HT1080 (cell line): ENCODE measurements at places on chromosomes 3 and 15.

- DNase-seq = no peak
Observed at GRCh38 chr3:74129056-74129455, 485.4 kb downstream of the CNTN3 start.

DNA sequence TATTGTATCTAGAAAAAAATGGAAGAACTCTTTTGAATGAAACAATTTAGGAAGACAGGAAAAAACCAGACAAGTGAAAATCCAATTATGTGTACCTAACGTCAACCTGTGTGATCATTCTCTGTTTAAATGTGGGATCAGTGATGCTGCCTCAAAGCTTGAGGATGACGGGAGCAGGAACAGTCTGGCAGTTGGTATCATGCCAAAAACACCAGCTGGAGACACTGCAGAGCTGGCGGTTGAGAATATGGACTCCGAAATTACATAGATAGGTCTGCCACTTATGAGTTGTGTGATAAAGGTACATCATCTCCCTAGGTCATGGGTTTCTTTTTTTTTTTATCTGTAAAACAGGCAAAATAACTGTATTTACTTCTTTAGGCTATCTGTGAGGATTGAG, 480.5 kb downstream of the CNTN4 start:
- no peak for DNase-seq

- no peak for DNase-seq
Observed at GRCh38 chr15:64530472-64530871, 70.1 kb downstream of the ZNF609 start.

- no peak for DNase-seq
Observed at GRCh38 chr3:58766587-58767282, 100.2 kb upstream of the FAM3D start.

DNA sequence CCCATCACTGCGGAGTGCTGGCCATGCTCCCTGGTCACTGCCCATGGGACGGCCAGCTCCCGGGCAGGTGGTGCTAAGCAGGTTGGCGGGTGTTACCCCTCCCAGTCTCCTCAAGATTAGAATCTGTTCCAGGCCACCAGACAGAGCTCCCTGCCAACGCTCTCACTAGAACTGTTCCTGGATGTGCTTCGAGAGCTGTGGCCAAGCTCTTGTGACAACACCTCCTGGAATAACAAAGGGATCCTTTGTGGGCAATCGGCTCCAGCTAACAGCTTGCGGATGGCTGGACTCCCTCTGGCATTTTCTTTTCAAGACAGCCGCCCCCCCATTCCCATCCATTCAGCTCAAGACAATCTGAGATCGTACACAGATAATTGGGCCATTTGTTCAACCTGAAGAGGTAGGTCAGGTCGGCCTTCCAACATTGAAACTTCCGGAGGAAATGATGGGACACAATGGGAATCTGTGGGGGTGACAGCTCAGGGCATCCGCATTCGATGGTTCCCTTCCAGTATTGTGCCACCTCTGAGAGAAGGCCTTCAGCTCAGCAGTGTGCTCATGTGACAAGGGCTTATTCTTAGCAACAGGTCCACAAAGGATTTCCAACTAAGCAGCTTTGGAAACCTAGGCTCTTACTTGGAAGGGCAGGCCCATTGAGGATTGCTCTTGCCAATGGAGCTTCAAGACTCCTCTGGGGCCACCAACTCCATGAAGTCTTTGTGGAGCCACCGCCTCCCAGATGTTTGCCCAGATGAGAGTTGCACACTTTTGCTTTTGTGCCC, 11.6 kb upstream of the EPHB3 start:
- DNase-seq = no peak

DNA sequence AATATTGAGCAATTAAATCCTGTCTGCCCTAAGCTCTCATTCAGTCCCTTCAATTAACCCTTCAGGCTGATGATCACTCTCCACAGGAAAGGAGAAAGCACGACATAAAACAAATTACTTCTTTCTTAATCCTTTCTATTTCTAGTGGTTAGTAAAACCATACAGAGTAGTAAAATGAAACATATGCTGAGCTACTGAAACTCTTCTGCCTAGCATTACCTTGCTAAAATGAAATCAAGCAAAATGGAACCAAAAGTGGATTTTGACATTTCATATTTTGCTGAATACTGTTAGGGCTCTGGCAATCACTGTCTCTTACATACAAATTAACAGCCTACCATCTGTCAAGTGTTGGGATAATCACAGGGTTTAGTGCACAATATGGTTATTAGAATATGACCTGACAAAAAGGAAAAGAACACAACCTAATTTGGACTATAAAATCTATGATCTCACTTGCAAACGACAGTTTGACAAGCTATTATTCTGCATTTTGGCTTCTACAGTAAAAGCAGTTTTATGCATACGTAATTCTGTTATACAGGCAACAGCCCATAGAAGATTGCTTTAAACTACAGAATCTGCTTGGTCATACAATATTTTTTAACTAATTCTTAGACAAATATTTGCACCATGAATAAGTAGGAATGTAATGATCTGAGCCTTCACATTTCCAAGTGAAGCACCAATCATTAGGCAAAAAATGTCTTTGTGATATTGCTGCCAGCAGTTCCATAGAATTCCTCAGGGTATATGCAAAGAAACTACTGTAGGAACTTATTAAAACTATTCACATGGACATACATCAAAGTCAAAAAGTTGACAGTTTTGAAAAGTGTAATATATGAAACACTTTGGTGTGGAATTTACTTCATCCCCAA, 105.0 kb downstream of the FHIT start:
- no peak for DNase-seq

- no peak for DNase-seq
Observed at GRCh38 chr15:74958908-74959585, 2.5 kb upstream of the RPP25 start.

DNA sequence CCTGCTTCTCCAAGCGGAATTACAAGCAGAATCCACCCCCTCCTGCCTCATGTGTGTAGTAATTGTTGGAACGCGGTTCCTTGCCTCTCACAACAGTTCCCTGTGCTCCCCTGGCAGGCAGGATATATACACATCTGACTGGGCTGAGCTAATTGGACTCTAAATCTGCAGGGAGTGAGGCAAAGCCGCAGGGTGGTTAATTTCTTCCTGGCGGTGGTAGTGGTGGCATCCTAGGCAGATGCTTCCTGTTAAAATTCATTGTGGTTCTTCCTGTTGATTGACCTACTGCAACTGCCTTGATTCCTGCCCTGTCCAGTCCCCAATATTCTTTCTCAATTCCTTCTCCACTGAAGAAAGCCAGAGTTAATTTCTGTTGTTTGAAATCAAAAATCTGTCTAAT, 202.9 kb upstream of the PROK2 start:
- DNase-seq = peak; percentile 88

GRCh38 chr15:90171623-90172022, 29.5 kb upstream of the SEMA4B start:
- no peak for DNase-seq

- DNase-seq = no peak
Observed at GRCh38 chr3:123258359-123258758, 56.6 kb downstream of the SEC22A start.
